ENCODE measurements at places on chromosomes 11 and 22. TPM values are rescaled to one million over a fixed set of nuclear protein-coding genes. Genes with fewer than 3 reads are reported as not detected.

- DNase-seq: no peak
Measured at GRCh38 chr11:111969344-111969743, 32.2 kb downstream of the DIXDC1 start.

DNA sequence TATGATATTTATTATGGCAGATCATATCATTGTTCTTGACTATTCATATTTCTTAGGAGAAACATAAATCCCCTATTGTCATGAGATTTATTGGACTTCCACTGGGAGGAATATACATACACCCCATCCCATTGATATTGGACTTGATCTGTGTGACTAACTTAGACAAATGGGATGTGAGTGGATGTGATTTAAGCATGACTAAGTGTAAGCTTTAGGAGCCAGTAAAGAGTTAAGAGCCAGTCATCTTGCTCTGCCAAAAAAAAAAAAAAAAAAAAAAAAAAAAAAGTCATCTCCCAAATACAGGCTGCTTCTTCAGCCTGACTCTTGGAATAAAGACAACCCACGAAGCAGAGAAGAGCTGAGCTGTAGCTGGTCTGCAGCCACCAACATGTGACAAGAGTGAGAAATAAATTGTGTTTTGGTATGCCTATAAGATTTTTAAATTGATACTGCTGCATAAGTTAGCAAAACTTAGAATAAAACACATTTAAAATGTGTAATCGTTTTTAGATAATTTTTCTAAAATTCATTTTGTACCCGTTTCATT lies 595.0 kb upstream of the LRRC4C start:
- no peak for DNase-seq

DNA sequence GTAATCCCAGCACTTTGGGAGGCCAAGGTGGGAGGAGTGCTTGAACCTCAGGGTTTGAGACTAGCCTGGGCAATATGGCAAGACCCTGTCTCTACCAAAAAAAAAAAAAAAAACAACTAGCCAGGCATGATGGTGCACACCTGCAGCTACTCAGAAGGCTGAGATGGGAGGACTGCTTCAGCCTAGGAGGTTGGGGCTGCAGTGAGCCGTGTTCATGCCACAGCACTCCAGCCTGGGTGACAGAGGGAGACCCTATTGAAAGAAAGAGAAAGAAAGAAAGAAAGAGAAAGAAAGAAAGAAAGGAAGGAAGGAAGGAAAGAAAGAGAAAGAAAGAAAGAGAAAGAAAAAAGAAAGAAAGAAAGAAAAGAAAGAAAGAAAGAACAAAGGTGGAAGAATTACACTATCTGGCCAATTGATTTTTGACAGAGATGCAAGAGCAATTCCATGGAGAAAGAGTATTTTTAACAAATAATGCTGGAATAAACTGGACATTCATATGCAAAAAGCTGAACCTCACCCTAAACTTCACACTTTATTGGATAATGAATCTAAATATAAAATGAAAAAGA lies 33.9 kb upstream of the SLC25A1 start:
- no peak for DNase-seq

DNA sequence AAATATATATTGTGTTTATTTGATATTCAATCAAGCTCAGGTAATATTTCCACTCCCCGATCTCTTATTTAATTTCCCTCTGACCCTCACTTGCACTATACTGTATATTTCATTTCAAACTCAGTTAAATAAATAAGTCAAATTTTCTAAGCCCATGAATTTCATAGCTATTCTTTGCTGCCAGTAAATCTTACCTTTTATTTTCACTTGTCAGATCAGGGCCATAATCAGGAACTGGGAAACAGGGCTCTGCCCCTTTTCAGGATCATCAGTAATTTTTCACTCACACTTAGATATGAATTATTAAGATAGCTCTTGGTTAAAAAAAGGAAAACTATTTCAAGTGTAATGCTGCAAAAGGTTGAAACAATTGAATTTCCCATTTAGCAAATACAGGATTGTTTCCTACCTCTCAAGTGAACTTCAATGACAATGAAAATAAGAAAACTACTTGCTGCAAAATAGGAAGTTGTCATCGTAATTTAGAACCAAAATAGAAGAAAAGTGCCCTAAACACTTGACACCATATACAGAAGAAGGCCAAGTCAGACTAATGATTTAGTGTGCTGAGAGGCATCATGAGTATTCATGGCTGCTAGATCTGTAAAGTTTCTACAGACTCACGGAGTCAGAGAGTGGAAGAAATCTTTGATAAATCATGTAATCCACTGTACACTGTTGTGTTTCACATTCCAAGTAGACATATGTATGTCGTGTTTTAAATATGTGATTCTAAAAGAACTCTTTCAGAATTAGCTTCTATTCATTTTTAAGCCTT lies 316.8 kb upstream of the CNTN5 start:
- DNase-seq: no peak

The CREB3L1 gene
- 2.4 TPM for total RNA-seq

The NUP98 gene
- 74.8 TPM for total RNA-seq

The PRRG4 gene
- total RNA-seq: 3.1 TPM

The GLB1L2 gene
- 14.7 TPM for total RNA-seq

The SLC16A8 gene
- total RNA-seq: 0.06 TPM

The DNAJC24 gene
- 17.1 TPM for total RNA-seq

The ESAM gene
- 9.9 TPM for total RNA-seq

Measured in epithelial cell of proximal tubule (primary cell).